Vagina (tissue), 2 donors: ENCODE measurements at places on chromosomes 4 and X. TPM values are rescaled to one million over a fixed set of nuclear protein-coding genes. Genes with fewer than 3 reads are reported as not detected.

DNA sequence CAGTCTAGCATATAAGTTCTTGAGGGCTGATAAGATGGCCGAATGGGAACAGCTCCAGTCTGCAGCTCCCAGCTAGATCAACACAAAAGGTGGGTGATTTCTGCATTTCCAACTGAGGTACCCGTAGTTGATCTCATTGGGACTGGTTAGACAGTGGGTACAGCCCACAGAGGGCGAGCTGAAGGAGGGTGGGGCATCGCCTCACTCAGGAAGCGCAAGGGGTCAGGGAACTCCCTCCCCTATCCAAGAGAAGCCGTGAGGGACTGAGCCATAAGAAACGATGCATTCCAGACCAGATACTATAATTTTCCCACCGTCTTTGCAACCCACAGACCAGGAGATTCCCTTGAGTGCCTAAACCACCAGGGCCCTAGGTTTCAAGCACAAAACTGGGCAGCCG lies 109.0 kb downstream of the RPS6KA6 start:
- DNase-seq, result no peak
- H3K4me3 ChIP-seq, result no peak overlapping the region
- H3K27ac ChIP-seq, result no peak overlapping the region
- no peaks in the 10 kb centered on the region for H3K27me3 ChIP-seq
- H3K36me3 ChIP-seq, result no peaks in the 10 kb centered on the region

DNA sequence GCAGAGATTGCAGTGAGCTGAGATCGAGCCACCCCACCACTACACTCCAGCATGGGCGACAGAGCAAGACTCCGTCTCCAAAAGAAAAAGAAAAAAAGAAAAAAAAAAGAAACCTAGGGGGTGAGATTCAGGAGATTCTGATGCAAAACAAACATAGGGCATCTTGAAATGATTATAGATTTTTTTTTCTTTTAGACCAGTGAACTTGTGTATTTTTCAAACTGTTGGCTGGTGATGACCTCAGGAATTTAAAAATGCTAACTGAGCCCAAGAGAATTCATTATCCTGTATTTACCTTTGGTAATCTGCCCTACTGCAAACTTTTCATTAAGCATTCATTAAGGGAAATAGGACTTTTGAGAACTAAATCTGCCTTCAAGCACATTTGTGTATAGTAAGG lies 20.6 kb downstream of the ATP10D start:
- peaks cover 12% of the 10 kb centered on the region for H3K4me1 ChIP-seq
- H3K27ac ChIP-seq, result no peak overlapping the region
- no peaks in the 10 kb centered on the region for H3K36me3 ChIP-seq
- DNase-seq, result no peak
- no peaks in the 10 kb centered on the region for H3K27me3 ChIP-seq
- no peak overlapping the region for H3K4me3 ChIP-seq

DNA sequence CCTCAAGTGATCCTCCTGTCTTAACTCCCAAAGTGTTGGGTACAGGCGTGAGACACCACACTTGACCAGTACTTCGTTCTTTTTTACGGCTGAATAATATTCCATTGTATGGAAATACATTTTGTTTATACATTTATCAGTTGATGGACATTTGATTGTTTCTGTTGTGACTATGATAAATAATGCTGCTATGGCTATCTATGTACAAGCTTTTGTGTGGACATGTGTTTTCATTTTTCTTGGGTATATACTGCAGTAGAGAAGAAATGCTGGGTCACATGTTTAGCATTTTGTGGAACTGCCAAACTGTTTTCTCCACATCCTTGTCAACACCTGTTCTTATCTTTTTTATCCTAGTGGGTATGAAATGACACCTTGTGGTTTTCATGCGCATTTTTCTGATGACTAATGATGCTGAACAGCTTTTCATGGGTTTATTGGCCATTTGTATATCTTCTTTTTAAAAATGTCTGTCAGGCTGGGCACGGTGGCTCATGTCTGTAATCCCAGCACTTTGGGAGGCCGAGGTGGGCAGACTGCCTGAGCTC lies 37.3 kb downstream of the SAT1 start:
- H3K27me3 ChIP-seq, result no peaks in the 10 kb centered on the region
- H3K4me1 ChIP-seq, result no peaks in the 10 kb centered on the region
- H3K4me3 ChIP-seq, result no peak overlapping the region

- H3K4me1 ChIP-seq, result no peaks in the 10 kb centered on the region
- no peaks in the 10 kb centered on the region for H3K27me3 ChIP-seq
- DNase-seq, result no peak
- no peaks in the 10 kb centered on the region for H3K36me3 ChIP-seq
- no peak overlapping the region for H3K4me3 ChIP-seq
- H3K27ac ChIP-seq, result no peak overlapping the region
Observed at GRCh38 chrX:10415306-10416001, 204.9 kb downstream of the MID1 start.

DNA sequence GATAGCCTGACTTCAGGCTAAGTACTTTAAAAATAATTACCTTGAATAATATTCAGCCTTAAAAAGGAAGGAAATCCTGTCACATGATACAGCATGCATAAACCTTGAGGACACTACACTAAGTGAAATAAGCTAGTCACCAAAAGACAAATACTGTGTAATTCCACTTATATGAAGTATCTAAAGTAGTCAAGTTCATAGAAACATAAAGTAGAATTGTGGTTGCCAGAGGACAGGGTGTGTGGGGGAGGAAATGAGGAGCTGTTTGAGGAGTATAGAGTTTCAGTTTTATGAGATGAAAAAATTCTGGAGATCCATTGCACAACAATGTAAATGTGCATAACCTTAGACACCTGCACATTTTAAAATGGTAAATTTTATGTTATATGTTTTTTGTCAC lies 5.6 kb upstream of the STPG2 start:
- H3K4me1 ChIP-seq, result peaks cover 1% of the 10 kb centered on the region
- H3K27ac ChIP-seq, result no peak overlapping the region
- H3K4me3 ChIP-seq, result no peak overlapping the region

GRCh38 chrX:1778817-1779216 lies 164.0 kb downstream of the ASMT start:
- H3K4me1 ChIP-seq, result no peaks in the 10 kb centered on the region
- no peaks in the 10 kb centered on the region for H3K36me3 ChIP-seq
- H3K27ac ChIP-seq, result no peak overlapping the region
- no peaks in the 10 kb centered on the region for H3K27me3 ChIP-seq

DNA sequence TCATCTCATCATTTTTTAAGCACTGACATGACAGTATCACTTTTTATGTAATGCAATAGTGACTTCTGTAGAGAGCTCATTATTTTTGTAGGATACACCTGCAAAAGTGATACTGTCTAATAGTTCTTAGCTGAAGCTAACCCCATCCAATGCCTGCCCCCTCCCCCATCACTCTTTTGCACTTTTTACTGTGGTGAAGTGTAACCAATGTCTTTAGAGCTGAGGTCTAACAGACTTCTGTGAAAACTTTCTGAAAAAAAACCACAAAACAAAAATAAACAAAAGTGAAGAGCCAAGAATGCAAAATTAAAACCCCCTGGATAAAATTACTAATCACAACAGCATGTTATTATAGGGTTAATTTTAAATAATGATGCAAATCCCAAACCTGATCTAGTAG lies 301.1 kb downstream of the ANK2 start:
- no peaks in the 10 kb centered on the region for H3K36me3 ChIP-seq
- no peaks in the 10 kb centered on the region for H3K27me3 ChIP-seq
- no peaks in the 10 kb centered on the region for H3K4me1 ChIP-seq
- DNase-seq, result no peak
- no peak overlapping the region for H3K4me3 ChIP-seq

GRCh38 chrX:41122664-41123257 lies 37.5 kb downstream of the USP9X start:
- no peak overlapping the region for H3K4me3 ChIP-seq
- no peaks in the 10 kb centered on the region for H3K27me3 ChIP-seq
- peaks cover 25% of the 10 kb centered on the region for H3K4me1 ChIP-seq
- no peaks in the 10 kb centered on the region for H3K36me3 ChIP-seq
- DNase-seq, result no peak
- no peak overlapping the region for H3K27ac ChIP-seq

GRCh38 chr4:77126809-77127208 lies 30.2 kb upstream of the CCNG2 start:
- H3K4me3 ChIP-seq, result no peak overlapping the region
- H3K27me3 ChIP-seq, result no peaks in the 10 kb centered on the region
- no peak for DNase-seq
- H3K27ac ChIP-seq, result no peak overlapping the region

DNA sequence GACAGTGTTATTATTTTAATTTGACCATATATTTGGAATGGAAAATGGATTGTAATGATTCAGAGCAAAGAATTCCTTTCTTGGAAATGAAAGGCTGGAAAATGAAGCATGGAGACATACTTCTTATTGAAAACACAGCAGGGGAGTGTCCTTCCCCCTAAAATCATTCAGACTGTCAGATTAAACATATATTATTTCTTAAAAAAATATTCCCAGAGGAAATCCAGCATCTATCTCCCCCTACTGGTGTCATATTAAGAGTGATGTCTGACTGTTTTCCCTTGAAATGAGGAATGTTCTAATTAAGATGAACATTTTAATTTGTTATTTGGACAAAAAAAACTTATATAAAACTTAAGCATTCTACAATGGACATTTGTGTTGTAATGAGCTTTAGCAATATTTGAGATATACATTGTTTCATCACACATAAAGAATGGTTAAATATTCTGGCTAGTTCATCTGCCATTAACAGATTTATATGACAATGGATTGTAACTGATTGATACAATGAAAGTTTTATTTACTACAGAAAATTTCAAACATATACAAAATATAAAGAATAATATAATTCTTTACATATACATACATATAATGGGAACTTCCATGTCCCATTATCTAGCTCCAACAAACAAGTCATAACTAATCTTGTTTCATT lies 264.6 kb downstream of the SPRY1 start:
- H3K4me3 ChIP-seq, result no peak overlapping the region
- no peaks in the 10 kb centered on the region for H3K4me1 ChIP-seq
- H3K36me3 ChIP-seq, result no peaks in the 10 kb centered on the region
- no peaks in the 10 kb centered on the region for H3K27me3 ChIP-seq
- H3K27ac ChIP-seq, result no peak overlapping the region

GRCh38 chr4:89114100-89114499 lies 2.8 kb downstream of the TIGD2 start:
- no peaks in the 10 kb centered on the region for H3K27me3 ChIP-seq
- no peak overlapping the region for H3K4me3 ChIP-seq
- H3K36me3 ChIP-seq, result no peaks in the 10 kb centered on the region

- no peak overlapping the region for H3K27ac ChIP-seq
- H3K27me3 ChIP-seq, result no peaks in the 10 kb centered on the region
- no peaks in the 10 kb centered on the region for H3K4me1 ChIP-seq
- no peak overlapping the region for H3K4me3 ChIP-seq
- DNase-seq, result no peak
Observed at GRCh38 chr4:20341134-20341738, 89.5 kb downstream of the SLIT2 start.

DNA sequence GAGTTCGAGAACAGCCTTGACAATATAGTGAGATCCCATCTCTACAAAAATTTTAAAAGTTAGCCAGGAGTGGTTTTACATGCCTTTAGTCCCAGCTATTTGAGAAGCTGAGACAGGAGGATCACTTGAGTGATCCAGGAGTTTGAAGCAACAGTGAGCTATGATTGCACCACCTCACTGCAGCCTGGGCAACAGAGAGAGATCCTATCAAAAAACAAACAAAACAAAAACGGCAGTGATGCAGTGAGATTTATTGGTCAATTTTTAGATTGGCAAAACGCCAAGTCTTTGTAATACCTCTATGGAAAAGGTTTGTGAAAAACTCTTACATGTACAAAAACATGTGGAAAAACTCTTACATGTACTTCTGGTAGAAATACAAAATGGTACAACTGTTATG lies 91.3 kb downstream of the PTPN13 start:
- peaks cover 4% of the 10 kb centered on the region for H3K4me1 ChIP-seq
- no peaks in the 10 kb centered on the region for H3K36me3 ChIP-seq
- no peak overlapping the region for H3K4me3 ChIP-seq
- H3K27ac ChIP-seq, result no peak overlapping the region
- no peak for DNase-seq
- no peaks in the 10 kb centered on the region for H3K27me3 ChIP-seq

TMEM156 gene
- total RNA-seq, result not detected

GEMIN8 gene
- 16.5 TPM for total RNA-seq

CTAG1B gene
- not detected for total RNA-seq

CCKAR gene
- 0.74 TPM for total RNA-seq

FATE1 gene
- not detected for total RNA-seq
